ENCODE measurements at places on chromosomes 4 and X.

DNA sequence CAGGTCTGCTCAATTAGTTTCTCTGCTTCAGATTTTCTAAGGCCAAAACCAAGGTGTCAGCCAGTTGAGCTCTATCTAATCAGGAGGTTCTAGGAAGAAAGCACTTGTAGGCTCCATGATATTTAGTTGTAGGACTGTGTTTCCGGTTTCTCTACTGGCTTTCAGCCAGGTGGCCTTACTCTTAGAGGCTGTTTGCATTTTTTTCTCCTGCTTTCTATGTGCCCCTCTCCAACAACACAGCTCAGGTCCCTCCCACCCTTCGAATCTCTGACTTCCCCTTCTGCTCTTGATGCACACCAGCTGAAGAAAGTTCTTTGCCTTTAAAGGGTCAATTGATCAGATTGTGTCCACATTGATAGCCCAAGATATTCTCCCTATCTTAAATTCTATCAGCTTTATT, 245.2 kb downstream of the RAB28 start:
- no peak for DNase-seq

- no peak for DNase-seq
These were observed 52.9 kb downstream of the C4orf33 start for GRCh38 chr4:129148892-129149291.

DNA sequence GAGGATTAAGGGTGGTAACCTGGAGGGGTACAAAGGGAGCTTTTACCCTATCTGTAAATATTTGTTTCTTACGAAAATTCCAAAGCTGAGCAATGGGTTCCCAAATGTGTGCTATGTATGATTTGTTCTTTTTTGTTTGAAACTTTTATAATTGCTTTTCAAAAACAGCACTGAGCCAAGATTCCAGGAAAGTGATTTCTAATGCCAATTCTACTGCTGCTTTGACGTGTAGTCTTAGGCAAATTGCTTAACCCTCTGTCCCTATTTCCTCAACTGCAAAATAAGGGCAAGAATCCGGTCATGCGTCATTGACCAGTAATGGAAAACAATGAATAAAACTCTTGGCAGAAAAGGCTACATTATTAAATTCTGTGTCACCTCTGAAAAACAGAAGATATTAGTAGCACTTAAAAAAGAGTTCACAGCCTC, 454.7 kb downstream of the IL15 start:
- DNase-seq: no peak

- no peak for DNase-seq
These were observed 33.6 kb downstream of the ELOVL6 start for GRCh38 chr4:110164856-110165255.

DNA sequence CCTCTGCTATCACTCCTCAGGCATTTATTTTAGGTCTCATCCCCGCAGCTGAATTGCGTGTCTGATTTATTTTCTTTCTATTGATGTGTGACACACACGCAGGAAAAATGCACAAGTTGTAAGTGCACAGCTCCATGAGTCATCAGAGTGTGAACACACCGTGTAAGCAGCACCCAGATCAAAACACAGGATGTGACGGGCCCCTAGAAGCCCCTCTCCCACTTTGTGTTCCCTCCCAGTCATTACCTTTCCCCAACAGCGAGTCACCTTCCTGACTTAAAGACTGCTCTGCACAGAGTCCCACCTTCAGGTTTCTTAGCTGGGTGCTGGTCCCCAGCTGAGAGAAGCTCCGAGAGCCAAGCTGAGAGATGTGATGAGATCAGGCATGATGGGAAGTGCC, 436.7 kb downstream of the MID1IP1 start:
- DNase-seq: no peak

DNA sequence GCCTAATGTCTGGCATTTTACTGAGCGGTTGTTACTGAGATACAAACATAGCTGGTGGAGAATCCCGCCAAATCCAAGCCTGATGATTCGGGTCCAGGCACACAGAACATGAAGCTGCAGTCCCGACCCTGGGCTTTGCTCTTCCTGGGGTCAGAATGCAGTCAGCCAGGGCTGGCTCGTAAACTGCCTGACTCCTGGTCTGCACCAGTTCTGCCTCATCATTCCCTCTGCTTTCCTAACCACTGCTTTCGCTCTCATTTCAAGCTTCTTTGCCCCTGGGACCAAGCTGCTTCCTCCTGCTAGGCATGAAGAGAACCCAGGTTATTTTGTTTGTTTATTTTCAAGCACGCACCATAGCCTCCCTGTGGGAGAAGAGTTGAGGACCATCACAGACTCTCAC, 39.3 kb downstream of the GATB start:
- DNase-seq: no peak

- no peak for DNase-seq
These were observed at the start of gene PROM1 for GRCh38 chr4:16083241-16084191. TSS of gene PROM1 (minus strand) at chr4:16084023. CDS start at chr4:16075906, 8,117 bp downstream.

DNA sequence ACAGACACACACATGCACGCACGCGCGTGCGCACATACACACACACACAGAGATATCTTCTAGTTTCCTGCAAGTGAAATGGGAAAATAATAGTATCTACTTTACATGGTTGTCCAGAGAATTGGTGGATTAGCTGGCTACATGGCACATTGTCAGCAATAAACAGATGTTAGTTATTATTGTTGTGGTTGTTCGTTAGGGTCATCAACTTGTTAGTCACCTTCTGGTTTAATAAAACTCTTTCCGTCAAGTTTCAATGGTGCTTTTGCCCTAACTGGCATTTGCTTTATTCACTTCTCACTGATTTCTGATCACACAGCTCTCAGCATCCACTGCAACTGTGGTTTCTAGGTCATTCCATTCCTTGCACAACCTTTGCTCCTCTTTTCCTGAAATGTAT, 25.4 kb upstream of the RASL11B start:
- no peak for DNase-seq

DNA sequence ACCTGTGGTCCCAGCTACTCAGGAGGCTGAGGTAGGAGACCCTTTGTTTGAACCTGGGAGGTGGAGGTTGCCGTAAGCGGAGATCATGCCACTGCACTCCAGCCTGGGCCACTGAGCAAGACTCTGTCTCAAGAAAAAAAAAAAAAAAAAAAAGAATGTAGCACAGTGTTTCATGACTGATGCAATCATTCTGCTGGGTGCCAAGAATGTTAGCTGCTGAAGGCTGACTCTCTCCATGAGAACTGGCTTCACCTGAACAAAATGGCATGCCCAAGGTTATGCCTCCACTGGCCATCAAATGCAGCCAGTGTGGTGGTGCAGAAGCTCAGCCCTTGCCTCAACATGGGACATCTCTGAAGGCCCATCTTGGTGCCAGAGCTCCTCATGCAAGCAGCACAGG, 412.1 kb downstream of the ADAM29 start:
- no peak for DNase-seq

DNA sequence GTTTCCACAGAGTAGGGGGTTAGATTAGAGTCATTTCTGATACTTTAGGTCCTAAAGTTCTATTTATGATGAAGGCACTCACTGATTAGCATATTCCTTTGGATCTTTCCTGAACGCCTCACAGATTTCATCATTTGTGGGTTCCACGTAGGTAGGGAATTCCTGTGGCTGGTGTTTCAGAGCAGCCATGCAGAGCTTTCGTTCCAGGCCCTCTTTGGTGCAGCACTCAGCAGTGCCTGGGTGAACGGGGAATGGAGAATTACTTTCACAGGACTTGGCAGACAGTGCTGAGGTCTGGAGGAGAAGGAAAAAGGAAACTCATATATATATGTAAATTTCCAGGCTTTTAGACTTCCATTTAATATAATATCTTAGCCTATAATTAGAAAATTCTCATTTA, 18.5 kb downstream of the GC start:
- no peak for DNase-seq

- no peak for DNase-seq
These were observed 989.7 kb downstream of the CCSER1 start for GRCh38 chr4:91116861-91117260.

DNA sequence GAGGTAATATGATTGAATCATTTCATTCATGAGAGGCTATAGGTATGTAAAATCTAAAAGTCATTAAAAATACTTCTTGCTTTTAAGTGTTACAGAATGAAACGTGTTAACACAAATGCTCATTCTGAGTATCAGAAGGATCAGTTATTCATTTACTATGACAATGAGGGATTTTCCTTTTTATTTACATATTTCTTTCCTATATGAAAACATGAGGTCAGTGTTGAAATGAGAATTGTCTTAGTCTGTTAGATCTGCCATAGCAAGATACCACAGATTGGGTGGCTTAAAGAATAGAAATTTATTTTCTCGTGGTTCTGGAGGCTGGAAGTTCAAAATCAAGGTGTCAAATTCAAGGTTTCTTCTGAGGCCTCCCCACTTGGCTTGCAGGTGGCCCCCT, 181.2 kb downstream of the ARHGAP10 start:
- no peak for DNase-seq

GRCh38 chr4:140497405-140497746, 717 bp downstream of the MGAT4D start:
- no peak for DNase-seq

DNA sequence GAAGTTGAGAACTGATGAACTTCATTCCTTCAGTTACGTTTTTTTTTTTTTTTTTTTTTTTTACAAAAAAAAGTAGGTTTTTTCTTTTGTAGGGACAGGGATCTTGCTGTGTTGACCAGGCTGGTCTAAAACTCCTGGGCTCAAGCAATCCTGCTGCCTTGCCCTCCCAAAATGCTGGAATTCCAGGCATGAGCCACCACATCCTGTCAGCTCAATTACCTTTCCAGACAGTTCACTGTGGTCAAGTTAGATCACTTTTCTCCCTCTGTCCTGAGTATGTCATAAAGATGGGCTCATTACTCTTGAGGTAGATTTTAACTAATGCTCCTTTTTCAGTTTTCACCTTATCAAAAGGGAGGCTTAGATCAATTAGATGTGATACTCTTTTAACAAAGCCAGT, 10.8 kb upstream of the NR3C2 start:
- DNase-seq: no peak

- no peak for DNase-seq
These were observed 51.3 kb upstream of the NFKB1 start for GRCh38 chr4:102449751-102450352.

DNA sequence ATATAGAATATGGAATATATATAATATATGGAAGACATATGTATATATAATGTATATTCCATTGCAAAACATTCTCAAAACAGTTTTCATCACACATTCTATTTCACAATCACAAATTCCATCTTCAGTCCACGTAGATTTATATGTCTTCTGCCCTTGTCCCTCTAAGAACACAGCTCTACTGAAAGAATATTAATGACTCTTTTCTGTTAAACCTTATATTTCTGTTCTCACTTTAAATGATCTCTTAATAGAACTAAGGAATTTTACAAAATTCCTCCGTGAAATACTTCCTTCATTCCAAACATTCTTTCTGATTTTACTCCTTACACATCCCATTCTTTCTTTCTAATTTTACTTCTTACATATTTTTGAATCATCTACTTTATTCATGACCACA, 1043.1 kb upstream of the PABPC4L start:
- no peak for DNase-seq

- DNase-seq: no peak
These were observed 15.0 kb downstream of the EREG start for GRCh38 chr4:74379912-74380311.

GRCh38 chrX:39577206-39577984, 520.4 kb downstream of the BCOR start:
- no peak for DNase-seq

DNA sequence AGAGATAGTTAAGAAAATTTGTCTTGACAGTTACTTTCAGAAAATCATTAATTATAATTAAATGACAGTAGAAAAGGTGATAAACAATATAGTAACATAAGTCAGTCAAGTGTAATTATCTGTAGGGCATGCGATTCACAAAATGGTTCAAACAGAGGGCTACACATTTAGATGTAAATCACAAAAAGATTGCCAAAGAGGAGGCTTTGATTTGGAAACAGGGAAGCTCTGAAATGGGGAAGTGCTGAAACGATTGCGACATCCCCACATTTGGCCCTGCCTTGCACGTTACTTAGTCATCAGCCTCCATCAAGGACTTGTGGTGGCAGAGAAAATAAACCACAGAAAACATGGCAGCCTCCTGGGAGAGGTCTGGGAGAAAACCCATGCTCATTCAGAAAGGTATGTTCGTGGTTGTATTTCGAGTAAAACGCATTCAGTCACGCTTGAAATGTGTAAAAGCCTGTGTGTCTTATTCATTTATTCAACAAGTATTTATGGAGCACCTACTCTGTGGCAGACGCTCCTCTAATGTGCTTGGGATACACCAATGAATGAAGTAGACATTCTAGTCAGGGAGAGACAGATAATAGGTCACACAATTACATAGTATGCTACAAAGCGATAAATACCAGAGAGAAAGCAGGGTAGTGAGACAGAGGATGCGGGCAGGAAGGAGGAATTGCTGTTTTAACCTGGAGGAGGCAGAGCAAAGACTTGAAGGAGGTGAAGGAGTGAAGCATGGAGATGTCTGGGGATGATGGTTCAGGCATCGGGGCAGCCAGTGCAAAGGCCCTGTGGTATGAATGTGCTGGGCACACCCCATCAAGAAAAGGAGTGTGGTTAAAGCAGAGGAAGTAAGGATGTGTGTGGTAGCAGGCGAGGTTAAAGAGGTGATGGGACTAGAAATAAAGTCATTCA, 7.8 kb downstream of the RBM47 start:
- DNase-seq: no peak

- DNase-seq: no peak
These were observed 22.8 kb upstream of the PPP2R2C start for GRCh38 chr4:6495296-6495590.

DNA sequence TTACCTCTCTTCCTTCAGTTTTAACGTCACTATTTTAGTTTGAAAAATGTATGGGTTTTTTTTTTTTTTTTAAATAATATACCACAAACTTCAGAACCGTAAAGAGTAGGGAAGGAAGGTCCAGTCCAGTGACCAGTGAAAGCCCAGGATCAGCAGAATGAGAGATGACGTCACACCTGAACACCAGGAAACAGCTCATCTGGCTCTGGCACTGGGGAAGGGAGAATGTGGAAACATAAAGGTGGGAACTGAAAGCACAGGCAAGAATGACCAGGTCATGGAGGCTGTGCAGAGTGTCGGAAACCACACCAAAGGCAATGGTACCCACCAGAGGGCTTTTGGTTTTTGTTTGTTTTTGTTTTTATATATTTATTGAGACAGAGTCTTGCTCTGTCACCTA, 141.2 kb downstream of the DHX15 start:
- DNase-seq: no peak

Data from chondrocyte (in vitro differentiated cells).